Nephron progenitor cell (in vitro differentiated cells): ENCODE measurements at places on chromosomes 2 and 18.
A peak's percentile ranks its signal among the peaks of the same experiment; 100 is the strongest.

- DNase-seq, result no peak
Measured at GRCh38 chr2:45178854-45179253, 169.6 kb upstream of the SIX2 start.

- DNase-seq, result no peak
Measured at GRCh38 chr2:205463466-205464025, 218.8 kb upstream of the NRP2 start.

DNA sequence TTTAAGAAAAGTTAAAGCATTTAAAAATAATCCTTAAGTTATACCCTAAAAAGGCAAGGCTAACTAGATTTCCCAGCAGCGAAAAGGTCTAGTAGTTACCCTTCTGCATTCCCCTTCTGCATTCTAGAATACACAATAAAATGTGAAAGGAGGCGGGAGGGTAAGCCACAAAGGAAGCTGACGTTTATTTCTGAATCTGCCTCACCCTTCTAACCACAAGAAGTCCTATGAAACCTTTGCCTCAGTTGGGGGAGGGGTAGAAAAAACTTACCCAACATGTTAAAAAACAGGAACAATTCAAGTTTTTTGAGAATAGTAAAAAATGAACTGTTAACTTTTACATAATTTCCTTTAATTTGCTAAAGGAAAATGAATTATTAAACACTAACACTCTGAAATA, 11.3 kb downstream of the STK17B start:
- no peak for DNase-seq

- DNase-seq, result no peak
Measured at GRCh38 chr2:172342611-172343010, 84.8 kb upstream of the ITGA6 start.

- DNase-seq, result no peak
Measured at GRCh38 chr18:4360221-4360715, 94.8 kb downstream of the DLGAP1 start.

DNA sequence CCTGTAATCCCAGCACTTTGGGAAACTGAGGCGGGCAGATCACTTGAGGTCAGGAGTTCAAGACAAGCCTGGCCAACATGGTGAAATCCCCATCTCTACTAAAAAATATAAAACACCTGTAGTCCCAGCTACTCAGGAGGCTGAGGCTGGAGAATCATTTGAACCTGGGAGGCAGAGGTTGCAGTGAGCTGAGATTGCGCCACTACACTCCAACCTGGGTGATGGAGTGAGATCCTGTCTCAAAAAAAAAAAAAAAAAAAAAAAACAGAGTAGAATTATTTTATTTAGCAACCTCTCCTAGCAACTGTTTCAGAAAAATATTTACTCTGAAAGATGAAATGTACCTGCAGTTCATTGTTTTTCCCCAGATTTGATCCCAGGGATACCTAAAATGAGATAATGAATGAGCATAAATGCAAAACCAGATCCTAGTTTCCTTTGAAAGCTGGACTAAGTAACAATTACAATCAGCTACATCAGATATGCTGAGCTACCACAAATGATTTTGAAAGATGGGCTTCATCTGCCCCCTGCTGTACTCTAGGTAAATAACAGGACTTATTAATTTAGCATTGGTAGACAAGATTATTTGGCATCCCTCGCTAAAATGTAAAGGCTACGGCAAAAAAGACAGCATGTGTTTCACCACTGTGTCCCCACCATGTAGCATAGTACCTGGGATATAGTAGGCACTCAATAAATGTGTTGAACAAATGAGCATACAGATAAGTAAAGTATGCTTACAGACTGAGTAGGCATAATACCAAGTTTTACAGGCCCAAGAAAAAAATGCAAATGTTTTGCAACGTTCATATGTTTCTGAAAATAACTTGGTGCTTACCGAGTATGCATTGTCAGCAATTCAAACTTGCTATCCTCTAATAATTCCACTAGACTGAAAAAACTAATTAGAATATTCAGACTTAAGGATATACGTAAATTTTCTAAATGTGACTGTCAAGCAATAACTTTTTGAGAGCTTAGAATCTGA, 102.5 kb downstream of the ATL2 start:
- peak; percentile 30 for DNase-seq

- DNase-seq, result no peak
Measured at GRCh38 chr2:120678926-120679325, 56.7 kb upstream of the GLI2 start.

GRCh38 chr2:163466331-163467250, 269.2 kb downstream of the FIGN start:
- no peak for DNase-seq
